Activated naive CD4-positive, alpha-beta T cell treated with anti-CD3 and anti-CD28 coated beads for 36 hours (primary cell): ENCODE measurements at places on chromosomes 7 and 10.
A peak's percentile ranks its signal among the peaks of the same experiment; 100 is the strongest.

GRCh38 chr7:106050746-106051117 lies 61.4 kb downstream of the SYPL1 start:
- no peak for DNase-seq

GRCh38 chr7:127674361-127674760 lies 22.4 kb downstream of the SND1 start:
- DNase-seq: no peak

- no peak for DNase-seq
Measured at GRCh38 chr7:127751490-127752448, 99.8 kb downstream of the SND1 start.

DNA sequence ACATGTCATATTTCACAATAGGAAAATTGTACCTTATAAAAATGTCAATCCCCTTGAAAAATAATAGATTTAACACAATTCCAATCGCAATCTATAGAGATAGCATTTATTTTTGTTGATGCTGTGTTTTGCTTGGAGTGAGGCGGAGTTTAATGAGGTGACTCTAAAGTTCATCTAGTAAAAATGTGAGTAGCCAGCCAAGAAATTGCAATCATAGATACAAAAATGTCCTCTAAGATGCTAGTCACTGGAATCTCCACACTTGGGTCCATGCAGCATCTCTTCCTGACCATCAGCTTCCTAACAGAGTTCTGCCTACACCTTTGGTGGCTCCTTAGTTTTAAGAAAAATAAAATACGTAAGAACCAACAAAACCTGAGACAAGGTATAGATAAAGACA lies 44.9 kb downstream of the GLI3 start:
- DNase-seq: no peak

DNA sequence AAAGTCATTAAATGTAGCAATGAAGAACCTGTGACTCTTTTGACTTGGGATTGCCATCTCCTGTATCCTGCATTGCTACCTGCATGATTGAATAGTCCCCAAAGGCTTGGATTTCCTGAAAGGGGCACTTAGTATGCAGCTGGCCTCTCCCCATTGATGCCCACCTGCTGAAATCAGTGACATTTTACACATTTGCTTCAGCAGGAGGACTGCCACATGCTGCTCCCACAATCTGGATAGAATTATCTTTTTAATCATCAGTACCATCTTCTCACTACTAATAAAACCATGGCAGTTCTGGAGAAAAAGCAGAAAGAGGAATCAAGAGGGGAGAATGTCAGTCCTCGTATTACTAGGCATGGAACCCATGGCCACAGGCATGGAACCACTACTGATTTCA lies 67.8 kb downstream of the SLC13A1 start:
- DNase-seq: no peak

- DNase-seq: no peak
Measured at GRCh38 chr7:101373812-101374614, 11.3 kb downstream of the COL26A1 start.

DNA sequence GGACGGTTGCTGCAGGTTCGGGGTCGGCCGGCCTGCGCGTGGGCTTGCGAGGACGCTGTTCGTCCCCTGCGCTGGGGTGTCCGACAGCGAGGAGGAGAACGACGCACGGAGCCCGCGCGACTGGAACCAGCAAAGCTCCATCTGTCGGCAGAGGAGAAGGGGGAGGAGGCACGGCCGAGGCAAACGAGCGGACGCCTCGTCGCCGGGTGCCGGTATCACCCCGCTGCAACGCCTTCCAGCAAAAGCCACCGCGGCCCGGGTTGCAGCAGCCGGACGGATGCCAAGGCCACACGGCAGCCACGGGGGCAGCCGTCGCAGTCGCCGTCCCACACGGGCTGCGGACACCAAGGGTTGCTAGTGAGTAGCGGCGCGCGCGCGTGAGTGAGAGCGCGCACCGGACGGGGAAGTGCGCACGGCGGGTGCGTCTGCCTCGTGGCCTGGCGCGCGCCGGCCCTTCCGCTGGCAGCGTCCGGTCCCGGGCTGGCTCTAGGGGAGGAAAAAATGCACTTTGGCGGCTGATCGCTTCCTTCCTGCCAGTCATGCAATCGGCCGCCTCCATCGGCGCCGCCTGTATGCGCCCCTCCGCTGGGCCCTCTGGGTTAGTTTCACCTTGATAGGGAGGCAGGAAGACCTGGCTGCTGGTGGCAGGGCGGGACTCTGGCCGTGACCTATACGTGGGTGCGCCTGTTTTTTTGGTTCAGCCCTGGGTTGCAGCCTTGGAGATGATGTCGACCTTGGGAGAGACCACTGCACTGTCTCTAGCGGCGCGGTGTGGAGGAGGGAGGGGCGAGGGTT lies 434 bp downstream of the STAMBPL1 start:
- peak; percentile 82 for DNase-seq

- DNase-seq: no peak
Measured at GRCh38 chr7:119545118-119545517, 727.9 kb upstream of the KCND2 start.

DNA sequence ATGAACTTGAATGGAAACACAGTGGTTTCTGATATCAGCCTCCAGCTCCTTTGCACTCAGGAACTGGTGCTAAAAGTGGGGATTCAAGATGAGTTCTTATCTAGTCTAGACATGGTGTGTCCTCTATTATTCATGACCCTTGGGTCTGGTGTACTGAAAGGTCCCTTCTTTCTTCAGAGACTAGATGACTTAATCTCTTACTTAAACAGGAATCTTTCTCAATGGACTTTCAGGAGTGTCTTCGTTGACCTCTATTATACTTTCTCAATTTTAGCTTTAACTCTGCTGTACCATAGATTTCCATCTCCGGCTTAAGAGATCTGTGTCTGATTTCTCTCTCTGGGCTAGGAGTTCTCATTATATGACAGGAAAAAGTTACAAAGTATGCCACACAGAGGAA lies 83.5 kb upstream of the INHBA start:
- DNase-seq: no peak

- DNase-seq: no peak
Measured at GRCh38 chr10:104591441-104591840, 49.6 kb upstream of the SORCS3 start.

DNA sequence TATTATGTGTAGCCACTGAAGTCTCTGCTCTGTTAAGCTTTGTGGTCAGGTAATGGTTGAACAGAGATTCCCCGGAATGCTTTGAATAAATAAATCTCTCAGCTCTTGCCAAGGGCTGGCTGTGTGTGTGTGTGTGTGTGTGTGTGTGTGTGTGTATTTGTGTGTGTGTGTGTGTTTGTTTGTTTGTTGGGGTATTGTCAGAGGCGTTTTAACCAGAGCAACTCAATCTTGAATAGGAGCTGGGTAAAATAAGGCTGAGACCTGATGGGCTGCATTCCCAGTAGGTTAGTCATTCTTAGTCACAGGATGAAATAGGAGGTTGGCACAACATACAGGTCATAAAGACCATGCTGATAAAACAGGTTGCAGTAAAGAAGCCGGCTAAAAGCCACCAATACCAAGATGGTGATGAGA lies 256.2 kb upstream of the CACNA2D1 start:
- DNase-seq: no peak

DNA sequence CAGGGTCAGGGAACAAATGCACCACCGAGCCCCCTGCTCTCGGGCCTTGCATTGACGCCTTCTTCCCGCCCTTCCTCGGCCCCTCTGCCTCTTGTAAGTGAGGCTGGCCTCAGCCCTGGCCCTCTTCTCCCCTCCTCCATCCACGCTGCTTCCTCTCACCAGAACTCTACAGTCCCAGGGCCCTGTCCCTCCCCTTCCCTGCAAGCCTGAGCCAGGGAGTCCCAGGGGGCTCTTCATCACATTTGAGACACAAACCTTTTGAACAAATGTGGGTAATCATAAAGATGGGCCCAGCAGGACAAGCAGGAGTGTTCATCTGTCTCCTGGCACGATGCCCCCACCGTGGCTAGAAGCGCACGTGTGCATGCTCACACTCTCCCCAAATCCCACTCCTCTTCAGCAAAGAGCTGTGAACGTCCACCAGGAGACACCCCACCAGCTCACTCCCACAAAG lies 57.7 kb downstream of the SLIT1 start:
- no peak for DNase-seq

DNA sequence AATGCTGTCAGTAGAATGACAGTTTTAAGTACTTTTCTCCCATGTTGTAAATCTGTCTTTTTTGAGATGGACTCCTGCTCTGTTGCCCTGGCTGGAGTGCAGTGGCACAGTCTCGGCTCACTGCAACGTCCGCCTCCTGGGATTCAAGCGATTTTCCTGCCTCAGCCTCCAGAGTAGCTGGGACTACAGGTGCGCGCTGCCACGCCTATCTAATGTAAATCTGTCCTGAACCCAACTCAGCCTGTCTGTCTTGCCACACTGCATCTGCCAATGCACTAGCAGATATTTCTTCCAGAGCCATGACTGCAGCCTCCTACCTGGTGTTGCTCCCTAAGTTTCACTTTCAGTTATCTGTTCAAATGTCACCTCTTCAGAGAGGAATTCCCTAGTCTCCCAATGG lies 264.1 kb downstream of the PHF14 start:
- no peak for DNase-seq

GRCh38 chr7:146378196-146378595 lies 261.6 kb downstream of the CNTNAP2 start:
- no peak for DNase-seq

DNA sequence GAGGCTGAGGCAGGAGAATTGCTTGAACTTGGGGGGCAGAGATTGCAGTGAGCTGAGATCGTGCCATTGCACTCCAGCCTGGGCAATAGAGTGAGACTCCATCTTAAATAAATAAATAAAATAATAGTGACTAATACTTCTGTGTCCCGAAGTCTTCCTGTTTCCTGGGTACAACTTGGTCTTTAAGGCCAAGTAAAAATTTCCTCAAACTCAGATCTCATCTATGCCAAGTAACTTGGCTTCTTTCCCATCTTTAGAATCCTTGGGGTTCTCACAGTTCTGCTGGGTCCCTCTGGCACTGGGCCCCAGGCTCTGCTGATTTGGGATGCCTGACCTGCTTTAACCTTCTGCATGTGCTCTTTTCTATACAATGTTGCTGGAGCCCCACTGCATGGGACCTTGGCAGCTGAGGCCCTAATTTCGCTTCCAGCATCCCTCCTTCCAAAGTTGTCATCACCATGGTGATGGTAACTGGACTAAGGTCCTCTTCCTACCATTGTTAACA lies 22.7 kb upstream of the AKR1B10 start:
- DNase-seq: no peak

- no peak for DNase-seq
Measured at GRCh38 chr10:98646998-98647917, 200.5 kb upstream of the HPS1 start.

GRCh38 chr7:80467069-80467468 lies 44.8 kb downstream of the GNAT3 start:
- no peak for DNase-seq

GRCh38 chr7:1513657-1514095 lies 9.5 kb upstream of the INTS1 start:
- no peak for DNase-seq

DNA sequence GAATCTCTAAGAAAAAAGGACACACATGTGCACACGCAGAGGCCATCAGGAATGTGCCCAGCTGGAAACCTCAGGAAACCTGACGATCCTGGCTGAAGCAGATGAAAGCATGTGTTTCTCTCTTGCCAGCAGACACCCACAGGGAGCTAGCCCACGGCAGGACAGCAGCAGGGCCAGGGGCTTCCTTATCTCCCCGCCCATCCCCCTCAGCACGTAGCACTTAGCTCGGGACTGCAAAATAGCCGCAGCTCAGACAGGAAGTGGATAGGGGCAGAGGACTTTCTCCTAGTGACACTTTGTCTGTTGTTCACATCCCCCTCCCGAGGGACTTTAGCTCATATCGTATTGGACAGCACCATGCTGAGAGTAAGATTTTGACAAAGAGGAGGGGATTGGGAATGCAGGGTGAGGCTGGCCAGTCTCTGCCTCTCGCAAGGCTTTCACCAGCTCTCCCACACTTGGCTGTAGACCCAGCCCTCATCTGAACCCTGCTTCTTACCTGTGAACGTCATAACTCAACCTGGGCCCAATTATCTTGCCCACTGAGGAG lies 63.8 kb downstream of the MKI67 start:
- no peak for DNase-seq

DNA sequence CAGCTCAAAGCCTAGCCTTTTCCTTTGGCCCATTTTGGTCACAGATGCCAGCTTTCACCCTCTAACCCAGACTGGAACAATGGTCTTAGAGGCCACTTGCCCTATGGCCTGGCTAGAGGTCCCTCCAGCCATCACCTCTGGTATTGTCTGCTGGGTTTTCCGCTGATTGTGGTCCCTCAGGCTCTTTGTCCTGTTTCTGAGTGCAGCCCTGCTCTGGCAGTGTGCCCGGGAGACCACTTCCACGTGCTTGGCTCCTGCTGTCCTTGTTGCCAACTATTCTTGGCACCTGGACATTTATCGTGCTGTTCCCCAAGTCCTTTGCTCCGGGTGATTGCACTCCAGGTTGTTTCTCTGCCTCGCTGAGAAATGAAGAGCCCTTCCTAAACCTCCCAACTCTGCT lies 53.3 kb upstream of the FAM180A start:
- no peak for DNase-seq

- no peak for DNase-seq
Measured at GRCh38 chr10:24010436-24010970, 198.4 kb upstream of the KIAA1217 start.

- peak; percentile 7 for DNase-seq
Measured at GRCh38 chr10:77279207-77279606, 358.4 kb downstream of the KCNMA1 start.

- DNase-seq: peak; percentile 55
Measured at GRCh38 chr10:5566614-5567013, 41.9 kb downstream of the CALML3 start.

- no peak for DNase-seq
Measured at GRCh38 chr10:1200866-1201807, 145.0 kb downstream of the WDR37 start.

DNA sequence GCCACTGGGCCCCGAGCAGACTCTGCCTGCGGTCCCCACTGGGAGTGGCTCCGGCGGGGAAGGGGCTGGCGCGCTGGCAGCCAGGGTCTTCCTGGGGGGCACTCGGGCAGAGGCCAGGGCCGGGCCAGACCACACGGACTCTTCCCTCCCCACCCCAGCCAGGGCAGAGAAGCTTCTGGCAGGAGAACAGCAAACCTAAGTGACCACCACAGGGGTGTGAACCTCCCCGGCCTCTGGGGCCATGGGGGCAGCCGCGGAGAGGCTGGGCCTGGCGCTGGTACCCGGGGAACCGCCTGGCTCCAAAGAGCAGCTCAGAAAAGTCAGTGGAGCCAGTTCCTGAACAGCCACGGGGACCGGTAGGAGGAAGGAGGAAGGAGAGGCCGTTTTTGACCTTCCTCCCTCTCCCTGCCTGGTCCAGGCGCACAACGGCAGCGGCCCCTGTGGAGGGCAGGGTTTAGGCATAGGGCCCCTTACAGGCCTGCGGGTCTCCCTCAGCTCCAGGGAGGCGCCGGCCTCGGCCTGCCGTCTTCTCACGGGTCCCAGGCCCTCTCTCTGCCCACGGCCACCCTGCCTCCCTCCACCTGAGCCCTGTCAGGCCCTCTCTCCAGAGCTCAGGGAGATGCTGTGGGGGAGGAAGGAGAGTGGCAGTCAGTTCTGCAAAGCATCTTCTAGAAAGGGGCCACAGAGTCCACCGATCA lies 51.8 kb downstream of the TMEM209 start:
- DNase-seq: no peak

- no peak for DNase-seq
Measured at GRCh38 chr7:37318541-37318940, 130.1 kb downstream of the ELMO1 start.
